ENCODE measurements at places on chromosomes 3 and 15. TPM values are rescaled to one million over a fixed set of nuclear protein-coding genes. Genes with fewer than 3 reads are reported as not detected.

CHRD gene
- total RNA-seq, result 6.8 TPM

- DNase-seq, result no peak
Measured at GRCh38 chr3:158777161-158777873, 24.5 kb upstream of the MFSD1 start.

GRCh38 chr15:38864827-38865581 lies 300.4 kb upstream of the RASGRP1 start:
- DNase-seq, result no peak

DNA sequence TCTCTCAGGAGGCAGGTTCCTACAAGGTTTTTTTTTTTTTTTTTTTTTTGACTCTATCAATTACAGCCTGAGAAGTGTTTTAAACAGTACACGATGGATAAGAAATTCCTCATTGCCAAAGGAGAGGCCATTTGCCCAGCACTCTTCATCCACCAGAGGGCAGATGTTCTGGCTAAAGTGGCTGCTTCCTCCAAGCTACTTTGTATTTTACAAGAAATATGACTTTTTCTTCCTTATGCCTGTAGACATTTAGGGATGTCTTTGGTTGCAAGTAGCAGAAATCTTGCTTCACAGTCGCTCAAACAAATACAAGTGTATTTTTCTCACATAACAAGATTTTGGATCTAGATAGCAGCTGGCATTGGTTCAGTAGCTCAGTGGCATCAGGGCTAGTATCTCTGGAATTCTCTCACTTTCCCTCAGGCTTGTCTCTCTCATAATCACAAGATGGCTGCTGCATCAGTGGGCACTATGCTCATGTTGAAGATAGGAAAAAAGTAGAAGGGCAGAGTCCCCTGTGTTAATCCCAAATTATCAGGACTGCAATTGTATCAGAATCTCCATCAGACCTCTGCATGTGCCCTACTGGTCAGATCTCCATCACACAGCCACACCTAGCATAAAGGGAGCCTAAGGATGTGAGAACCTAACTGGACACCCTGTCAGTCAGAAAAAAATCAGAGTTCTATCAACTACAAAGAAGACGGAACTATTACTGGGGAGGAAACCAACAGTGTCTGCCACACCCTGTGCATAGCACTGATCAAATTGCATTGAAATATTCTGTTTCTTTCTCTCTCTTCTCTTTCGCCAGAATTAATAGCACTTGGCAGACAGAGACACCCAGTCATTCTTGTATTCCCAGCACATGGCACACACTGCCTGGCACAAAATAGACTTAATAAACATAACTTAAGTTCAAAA lies 138.9 kb upstream of the COL8A1 start:
- DNase-seq, result peak; percentile 52

DNA sequence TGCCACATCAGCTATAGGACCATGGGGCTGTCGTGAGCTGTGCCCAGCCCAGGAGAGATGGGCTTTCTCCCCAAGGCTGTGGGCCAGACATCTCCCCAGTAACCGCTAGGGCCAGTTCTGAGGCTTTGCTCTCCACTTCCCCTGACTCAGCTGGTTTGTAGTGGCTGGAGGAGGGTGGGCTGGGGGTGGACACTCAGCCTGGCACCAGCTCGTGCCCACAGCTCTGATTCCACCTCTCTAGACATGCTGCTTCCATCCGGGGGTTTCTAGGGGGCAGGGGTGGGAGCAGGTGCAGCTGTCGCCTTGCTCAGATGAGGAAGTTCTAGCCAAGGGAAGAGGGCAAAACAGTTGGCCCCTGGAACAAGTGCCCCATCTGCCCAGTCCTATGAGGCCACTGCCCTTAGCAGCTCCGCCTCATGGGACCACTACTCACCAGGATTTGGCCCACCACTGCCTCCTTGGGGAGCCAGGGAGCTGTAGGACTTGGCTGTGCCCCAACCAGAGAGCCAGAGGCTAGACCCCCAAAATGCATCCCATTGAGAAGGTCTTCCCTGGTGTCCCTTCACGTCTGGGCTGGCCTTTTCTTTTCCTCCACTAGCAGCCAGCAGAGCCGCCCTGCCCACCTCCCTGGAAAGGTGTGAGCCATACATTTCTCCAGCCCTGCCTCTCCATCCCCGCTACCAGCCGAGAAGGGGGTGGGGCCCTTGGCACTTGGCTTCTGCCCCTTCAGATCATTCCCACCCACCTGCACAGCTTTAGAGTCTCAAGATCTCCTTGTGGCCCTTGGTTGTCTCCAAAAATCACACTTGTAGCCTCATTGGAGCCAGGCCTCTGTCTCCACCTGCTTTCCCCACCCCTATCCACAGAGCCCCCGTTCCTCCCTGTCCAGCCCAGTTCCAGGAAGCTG lies 9.9 kb downstream of the GLYCTK start:
- no peak for DNase-seq

AGTR1 gene
- total RNA-seq, result not detected

GRCh38 chr15:101528108-101528916 lies 38.8 kb upstream of the PCSK6 start:
- no peak for DNase-seq

DNA sequence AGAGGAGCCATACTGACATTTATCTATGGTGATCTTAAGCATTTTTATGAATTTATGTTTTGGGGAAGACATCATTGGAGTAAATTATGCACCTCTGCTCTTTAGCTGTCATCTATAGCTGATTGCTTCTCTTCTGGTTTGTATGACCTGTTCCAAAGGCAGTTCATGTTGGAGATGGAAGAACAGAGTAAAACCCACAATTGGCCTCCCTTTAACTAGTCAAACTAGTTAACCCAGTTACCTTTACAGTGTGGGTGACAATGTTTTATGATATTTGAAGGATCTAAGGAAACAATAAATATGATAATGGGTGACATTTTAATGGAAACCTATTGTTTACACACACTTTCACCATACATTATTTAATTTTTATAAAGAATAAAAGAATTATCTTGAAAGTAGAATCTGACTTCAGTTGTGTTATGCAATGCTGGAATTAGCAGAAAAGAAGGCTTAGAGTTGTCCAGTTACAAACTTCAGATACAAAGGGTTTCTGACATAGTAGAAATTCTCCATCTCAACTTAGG lies 263.5 kb downstream of the NFKBIZ start:
- no peak for DNase-seq

DNA sequence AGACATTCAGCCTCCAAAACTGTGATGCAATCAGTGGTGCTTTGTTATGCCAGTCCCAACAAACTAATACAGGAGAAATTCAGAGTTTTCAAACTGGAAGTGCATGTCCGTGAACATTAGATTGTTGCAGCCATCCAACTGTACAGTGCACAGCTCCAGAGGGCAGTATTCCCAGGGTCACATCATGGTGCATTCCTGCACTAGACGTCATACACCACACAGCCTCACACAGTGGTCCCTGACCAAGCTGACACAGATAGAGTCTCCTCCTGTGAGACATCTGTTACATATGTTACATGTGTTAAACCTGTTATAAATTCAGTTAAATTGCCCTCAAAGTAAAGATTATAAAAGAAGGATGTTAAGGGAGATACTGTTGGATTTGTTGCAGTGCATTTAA lies 209.0 kb downstream of the LRRN1 start:
- no peak for DNase-seq

DNA sequence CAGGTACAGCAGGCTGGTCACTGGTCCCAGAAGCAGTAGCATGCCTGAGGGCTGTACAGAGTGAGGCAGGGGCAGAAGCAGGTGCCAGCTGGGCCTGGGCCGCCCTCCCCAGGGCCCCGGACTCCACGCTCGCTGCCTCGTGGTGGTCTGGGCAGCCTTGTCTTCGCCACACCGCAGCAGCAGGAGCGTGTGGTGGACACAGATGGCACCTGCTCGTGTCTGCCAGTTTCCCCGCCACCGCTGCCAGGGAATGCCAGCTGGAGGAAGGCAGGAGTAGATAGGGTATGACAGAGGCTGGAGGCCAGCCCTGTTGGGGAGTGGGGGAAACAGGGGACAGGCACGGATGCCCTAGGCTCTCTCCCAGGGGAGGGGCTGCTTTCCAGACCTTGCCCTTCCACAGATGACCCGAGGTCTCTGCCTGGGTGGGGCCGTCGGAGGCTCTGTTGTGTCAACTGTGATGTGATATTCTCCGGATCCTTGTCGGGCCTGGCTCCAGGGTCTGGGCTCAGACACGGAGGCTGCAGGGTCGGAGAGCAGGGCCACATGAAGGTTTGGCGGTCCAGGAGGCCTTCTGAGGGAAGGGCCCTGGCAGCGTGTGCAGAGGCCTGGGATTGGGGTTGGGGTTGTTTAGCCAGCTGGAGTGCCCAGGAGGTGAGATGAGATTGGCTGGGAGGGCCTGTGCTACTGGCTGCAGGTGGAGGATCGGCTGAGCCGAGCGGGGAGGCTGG lies 33.6 kb downstream of the GOLGA6L10 start:
- DNase-seq, result no peak

DNA sequence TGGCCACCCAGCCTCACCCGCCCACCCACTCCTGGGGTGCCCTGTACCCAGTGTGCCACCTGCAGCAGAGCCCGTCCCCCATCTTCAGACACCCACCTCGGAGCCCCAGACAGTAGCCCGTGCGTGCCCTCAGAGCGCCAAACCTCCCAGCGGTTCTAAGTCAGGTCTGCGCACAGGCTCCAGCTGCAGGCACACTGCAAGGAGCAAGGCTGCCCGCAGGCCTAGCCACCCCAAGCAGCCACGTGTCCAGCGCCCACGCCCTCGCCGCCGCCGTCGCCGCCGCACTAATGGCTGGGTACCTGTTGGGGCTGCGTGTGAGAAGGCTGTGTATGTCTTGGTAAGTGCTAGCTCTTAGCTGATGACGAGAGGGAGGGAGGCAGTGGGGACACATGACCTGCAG lies 8.8 kb upstream of the CHST14 start:
- DNase-seq, result no peak

INSYN1 gene
- total RNA-seq, result 0.17 TPM

DNA sequence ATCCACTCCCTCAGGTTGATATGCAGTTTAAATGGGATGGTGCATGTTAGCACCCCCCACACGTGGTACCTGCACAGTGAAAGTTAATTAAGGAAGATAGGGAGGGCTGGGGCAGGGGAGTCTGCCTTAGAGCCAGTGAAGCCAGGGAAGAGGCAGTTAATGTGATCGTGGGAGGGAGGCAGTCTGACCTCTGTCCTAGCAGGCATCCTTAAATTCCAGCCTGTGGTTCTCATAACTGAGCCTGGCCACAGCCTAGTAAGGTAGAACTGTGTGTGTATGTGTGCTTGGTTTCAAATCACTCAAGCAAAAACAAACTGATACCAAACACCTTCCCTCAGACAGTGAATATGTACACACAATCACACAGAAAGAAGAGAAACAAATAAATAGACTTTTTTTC lies 319.1 kb upstream of the TLE3 start:
- DNase-seq, result no peak

- DNase-seq, result no peak
Measured at GRCh38 chr3:9213019-9213634, 36.3 kb downstream of the SRGAP3 start.

PLCH1 gene
- 28.8 TPM for total RNA-seq

DNA sequence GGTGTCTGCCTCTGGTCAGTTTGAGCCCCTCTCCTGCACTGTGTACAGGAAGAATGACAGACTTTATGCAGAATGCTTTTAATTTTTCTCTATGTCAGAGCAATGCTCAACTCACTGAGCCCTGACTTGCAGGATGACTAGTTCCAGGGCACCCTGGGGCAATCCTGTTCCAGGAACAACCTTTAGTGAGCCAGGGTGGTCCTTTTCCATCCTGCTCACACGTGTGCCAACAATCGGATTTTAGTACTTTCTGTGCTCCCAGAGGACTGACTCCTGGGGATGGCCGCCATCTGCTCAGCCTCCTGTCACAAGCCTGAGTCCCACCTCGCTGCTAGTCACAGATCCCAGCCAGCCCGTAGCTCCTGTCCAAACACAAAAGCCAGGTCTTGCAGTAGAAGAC lies 48.2 kb upstream of the ALDH1A3 start:
- no peak for DNase-seq

DNA sequence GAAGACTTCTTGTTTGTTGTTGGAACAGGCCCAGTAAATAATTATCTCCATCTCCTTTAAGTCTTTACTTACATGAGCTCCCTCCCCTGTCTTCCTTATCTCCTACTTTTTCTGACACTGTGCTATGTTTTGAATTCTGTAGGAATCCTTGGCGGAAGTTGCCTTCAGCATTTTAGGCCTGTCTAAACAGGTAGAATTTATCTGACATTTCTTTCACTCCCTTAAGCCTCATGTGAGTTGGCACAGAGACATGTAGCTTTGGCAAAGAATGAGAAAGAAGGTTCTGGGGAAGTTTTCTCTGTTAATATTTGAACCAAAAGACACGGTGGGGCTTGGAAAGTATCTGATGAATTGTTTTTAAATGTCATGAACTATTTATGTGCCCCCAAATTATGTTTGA lies 8.1 kb downstream of the MCTP2 start:
- no peak for DNase-seq

ATP10A gene
- 0.59 TPM for total RNA-seq

CSPG4 gene
- total RNA-seq, result 0.37 TPM

GRCh38 chr3:183924543-183924942 lies 39.9 kb upstream of the PARL start:
- no peak for DNase-seq

CPN2 gene
- not detected for total RNA-seq

GOLGA6A gene
- total RNA-seq, result 0.59 TPM

- no peak for DNase-seq
Measured at GRCh38 chr3:13260259-13261103, 159.6 kb downstream of the NUP210 start.

GRCh38 chr3:125240496-125240895 lies 27.9 kb upstream of the SLC12A8 start:
- DNase-seq, result no peak

PLA2G4E gene
- not detected for total RNA-seq

GRCh38 chr3:110816008-110816407 lies 255.6 kb upstream of the NECTIN3 start:
- DNase-seq, result no peak

DNA sequence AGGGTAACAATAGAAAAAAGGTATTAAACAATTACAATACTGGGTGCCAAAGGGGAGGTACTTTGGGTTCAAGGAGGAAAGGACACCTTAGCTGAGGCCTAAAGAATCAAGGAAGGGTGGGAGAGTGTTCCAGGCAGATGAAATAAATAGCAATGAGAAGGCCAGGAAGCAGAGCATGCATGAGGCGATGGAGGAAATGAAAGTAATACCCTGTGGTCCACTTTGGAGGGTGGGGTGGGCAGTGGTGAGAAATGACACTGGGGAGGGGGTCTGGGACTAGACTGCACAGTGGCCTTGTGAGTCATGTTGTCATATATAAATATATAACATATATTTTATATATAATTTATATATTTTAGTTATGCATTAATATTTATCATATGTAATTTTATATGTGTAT lies 55.9 kb downstream of the BHLHE40 start:
- DNase-seq, result no peak

- no peak for DNase-seq
Measured at GRCh38 chr3:158057666-158058065, 48.6 kb downstream of the SHOX2 start.
